MCF 10A (cell line): ENCODE measurements at places on chromosomes 6 and 20. TPM values are rescaled to one million over a fixed set of nuclear protein-coding genes. Genes with fewer than 3 reads are reported as not detected.

- no peak for DNase-seq
Observed at GRCh38 chr6:40611912-40612311, 24.7 kb upstream of the LRFN2 start.

PSORS1C2 gene
- total RNA-seq = not detected in 2 replicates

GRCh38 chr6:6284221-6284966 lies 36.1 kb downstream of the F13A1 start:
- DNase-seq = no peak

SLC2A10 gene
- total RNA-seq = not detected in 2 replicates
